Brain microvascular endothelial cell (primary cell): ENCODE measurements at places on chromosomes 5 and 9.

DNA sequence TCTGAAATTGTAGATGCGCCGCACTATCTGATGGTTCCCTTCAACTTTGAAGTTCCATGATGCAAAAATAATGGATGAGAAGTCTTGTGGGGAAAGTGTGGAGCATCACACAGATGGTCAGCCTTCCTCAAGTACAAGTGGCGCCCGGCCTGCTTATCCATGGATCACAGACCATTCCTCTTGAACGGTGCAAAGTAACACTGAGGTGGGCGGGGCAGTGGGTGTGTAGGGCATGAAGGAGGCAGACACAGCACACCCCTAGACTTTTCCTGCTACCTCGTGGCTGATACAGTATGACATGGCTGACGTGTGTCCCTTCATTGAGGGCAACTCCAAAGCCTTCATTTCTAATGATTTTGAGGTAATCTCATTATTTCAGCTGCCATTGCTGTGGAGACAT lies 2.5 kb upstream of the GNG10 start:
- no peak for DNase-seq

GRCh38 chr5:53479590-53480415 lies 626 bp upstream of the FST start:
- peak; percentile 28 for DNase-seq

DNA sequence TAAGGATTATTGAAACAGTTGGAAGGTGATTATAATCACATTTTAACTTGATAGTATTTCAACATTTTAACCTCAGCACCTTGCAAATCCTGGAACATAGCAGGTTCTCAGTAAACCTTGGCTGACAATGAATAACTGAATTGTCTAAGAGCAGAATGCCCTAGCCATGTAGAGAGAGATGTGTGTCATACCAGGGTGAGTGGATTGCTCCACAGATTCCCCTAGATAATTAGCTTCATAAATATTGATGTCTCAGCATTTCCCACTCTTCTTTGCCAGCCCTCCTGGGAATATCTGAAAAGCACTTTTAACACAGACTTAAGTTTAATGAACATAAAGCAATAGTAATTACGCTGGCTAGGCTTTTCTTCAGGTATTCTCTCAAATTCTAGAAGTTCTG lies 363.5 kb downstream of the MAN2A1 start:
- no peak for DNase-seq

GRCh38 chr5:54021431-54022164 lies 288.8 kb downstream of the ARL15 start:
- no peak for DNase-seq

DNA sequence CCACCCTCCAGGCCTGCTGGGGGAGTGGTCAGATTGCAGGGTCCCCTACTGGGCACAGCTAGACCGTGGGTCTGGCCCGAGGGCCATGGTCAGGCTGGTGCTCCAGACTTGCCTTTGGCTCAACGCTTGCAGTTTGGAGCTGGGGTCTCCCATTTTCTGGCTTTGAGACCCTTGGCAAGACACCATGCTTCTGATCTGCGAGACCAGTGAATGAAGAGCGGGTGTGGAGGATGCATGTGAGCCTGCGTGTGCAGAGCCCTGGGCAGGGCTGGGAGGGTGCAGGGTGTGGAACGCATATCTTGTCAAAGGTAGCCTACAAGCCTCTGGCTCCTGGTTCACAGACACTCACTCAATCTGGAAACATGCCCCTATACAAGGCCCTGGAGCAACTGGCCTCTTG lies 6.1 kb upstream of the MRNIP start:
- no peak for DNase-seq

DNA sequence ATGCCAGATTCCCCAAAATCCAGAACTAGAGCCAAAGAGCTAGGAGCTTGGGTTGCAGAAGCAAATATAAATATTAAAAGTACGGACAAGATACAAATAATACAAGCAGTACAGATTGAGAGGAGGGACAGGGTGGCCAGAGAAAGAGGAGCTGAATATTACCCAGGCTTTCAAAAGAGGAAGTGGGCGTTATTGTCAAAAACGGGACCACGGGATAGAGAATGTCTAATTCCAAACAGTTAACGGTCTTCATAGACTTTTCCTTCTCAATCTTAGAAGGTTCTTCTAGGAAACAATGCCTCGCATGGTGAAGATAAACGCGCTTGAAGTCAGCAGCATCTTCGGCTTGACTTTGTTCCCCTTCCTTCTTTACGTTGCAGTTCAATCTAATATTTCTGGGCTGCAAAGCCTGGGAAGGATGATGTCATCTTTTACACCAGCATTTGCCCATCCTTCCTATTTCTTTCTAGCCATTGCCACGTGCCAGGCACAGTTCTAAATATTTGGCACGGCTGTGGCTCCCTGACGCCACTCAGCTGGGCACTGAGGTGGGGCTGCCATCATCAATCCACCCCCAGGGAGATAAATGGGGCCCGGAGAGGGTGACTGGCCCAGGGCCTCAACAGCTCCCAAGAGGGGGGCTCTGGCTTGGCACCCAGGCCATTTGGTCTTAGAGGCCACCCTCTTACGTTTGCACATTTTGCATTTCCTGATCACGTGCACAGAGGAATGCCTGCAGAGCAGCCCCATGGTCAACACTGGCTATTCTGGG lies 16.3 kb upstream of the OLFM1 start:
- no peak for DNase-seq

- no peak for DNase-seq
These were observed 75.4 kb downstream of the RASEF start for GRCh38 chr9:82987370-82988189.

DNA sequence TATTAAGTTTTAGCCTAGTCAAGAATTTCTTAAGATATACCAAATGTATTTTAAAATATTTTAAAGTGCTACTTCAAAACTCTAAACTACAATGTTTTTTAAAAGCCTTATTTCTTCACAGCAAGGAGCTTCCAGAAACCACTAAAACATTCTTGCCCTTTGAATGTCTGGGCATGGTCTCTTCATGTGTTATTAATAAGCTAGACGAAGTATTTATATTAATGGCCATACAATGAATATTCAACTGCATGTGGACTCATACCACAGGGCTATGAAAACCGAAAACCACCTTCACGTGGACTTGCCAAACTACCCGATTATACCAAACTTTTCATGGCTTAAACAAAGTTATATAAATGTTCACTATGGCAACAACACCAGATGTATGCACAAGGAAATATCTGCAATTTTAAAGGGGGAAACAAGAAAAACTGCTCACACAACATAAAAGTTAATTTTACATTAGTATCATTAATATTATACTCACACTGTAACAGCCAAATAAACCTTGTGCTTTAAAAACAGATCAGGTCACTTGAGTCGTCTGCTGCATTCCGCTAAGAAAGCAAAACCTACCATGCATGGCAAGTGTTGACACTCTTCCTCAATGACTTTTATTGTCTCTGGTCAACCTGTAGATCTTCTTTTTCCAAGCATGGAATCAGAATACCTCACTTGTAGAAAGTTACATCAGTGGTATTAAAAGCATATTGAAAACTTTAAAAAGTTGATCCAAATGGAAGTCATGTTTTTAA lies 246.3 kb downstream of the BNC2 start:
- DNase-seq, result no peak

GRCh38 chr5:119347991-119348390 lies 7.8 kb upstream of the TNFAIP8 start:
- no peak for DNase-seq

DNA sequence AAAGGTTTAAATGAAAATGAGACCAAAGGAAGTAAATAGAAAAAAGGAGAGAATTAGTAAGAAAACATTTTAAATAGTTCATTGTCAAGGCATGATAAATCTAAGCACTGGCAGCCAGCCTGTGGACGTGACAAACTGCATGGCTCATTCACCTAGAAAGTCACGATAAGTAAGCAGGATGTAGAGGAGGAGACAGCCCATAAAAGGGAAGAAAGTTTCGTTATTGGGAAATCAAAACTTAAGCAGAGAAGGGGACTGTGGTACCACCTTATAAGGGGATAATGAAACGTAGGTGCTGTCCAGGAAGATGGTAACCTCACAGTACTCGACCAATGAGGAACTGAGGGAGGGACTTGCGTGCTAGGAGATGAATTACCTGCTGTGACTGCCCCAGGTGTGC lies 494.5 kb upstream of the GRAMD2B start:
- DNase-seq, result no peak

DNA sequence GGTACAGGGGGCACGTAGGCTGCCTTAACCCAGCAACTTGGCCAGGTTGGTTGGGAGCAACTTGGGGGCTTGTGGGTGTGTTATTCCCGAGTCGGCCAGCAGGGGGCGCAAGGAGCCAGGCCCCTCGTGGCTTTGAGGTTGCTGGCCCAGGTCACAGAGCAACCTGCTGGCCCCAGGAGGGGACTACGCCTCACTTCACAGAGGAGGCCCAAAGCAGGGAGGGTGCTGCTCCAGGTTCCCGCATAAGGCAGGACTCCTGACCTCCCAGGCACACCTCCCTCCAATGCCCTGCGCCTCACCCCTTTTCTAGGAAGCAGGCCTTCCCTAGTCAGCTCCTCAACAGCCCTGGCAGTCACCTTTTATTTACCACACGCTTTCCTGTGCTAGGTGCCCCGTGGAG lies 18.1 kb downstream of the KYAT1 start:
- no peak for DNase-seq

DNA sequence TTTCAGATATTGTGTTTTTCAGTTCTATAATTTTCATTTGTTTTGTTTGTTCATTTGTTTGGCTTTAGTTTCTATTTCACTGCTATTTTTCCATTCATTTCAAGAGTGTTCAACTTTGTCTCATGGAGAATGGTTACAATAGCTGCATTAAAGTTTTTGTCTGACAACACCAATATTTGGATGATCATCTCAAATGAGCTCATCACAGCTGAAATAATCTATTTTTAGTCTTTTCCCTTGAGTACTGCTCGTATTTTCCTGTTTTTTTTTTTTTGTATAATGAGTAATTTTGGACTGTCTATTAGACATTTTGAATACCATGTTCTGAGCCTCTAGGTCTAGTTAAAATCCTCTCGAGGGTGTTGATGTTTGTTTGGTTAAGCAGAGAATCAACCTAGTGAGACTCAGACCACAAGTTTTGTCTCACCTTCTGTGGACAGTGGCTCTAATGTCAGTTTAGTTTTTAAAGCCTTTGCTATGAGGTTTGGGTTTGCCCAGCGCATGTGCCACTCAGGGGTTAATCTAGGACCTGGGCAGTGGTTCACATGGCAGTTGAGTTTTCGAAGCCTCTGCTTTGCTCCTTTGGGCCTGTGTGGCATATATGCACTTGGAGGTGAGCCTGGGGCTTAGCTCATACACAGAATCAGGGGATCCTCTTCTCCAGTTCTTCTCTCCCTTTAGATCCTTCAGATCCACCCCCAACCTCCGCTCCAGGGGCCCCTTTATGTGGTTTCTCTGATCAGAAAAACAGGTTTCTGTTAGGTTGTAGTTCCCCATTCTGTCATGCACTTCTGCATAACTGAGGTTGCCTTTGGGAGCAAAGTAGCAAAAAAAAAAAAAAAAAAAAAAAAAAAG lies 79.8 kb downstream of the ARSB start:
- DNase-seq, result no peak

DNA sequence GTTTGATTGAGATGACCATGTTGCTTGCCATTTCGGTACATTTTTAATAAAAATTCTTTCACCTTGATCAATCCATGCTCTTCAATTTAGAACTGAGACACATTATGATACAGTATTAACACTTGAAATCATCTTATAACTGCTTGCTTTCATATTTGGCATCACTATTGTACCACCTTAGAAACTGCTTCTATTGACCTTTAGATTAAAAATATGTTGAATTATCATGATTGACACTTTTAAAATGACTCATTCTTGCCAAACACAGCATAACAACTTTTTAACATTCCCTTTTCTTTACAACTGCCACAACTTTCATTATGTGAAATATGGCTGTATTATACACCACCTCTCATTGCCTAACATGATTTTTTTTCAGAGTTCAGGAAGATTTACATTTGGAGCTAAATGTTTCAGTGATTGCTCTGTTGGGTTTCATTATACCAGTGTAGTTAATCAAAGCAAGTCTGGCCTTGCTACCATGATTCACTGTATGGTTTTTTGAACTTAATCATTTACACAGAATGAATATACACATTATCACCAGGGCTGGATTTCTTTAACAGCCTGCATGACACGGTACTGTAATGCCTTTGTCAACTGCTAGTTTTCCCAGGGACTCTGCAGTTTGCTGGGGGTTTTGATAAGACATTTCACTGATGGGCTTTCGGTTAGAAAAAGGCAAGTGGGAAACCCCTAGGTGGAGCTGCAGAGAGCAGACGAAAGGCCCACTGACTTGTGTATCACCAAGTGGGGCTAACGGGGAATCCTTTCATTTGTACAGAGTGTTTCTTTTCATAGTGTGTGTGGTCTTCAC lies 93.6 kb upstream of the TLE4 start:
- DNase-seq, result peak; percentile 47

DNA sequence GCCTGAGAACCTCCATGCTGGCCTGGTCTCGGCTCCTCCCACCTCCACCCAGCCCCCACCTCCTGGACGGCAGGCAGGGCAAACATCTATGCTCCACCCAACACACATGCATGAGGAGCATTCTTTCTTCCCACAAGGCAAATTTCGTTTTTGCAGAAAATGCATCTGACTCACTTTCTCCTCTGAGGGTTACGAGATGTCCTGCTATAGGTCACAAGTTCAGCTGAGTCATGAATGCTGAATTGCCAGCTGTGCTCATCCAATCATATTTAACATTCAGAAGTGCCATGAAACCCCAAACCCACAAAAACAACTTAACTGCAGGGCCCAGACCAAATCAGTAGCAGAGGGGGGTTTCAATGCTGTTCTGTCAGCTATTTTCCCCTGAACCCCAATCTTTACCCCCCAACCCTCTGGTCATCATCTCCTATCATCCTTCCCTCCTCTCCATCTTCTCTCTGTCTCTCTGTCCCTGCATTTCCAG lies 39.0 kb upstream of the OSMR start:
- peak; percentile 95 for DNase-seq
